NCI-H510A (cell line): ENCODE measurements at places on chromosomes 6 and 20.

- no peak for DNase-seq
These were observed 209.8 kb downstream of the BMP7 start for GRCh38 chr20:57056651-57057050.

DNA sequence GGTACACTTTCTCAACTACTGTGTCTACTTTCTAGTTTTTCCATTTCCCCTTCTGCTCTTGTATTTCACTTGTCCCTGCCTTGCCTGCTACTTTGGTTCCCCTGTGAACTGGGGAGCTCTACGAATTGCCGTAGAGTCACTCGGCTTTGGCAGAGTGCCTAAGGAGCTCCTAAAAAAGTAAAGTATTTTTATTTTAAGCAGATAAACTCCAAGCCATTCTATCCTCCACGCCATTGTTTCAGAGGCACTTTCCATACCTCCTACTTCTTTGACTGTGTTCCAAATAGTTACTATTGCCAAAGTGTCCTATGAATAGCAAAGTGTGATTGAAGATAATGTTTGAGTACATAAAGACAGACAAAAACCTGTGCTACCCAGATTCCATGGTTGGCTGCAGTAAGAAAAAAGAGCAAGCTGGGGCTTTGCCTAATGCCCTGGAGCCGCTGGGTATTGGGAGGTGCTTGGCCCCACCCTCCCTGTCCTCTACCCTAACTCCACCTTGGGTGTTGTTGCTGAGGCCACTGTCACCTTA lies 5.1 kb upstream of the MBOAT1 start:
- no peak for DNase-seq

- no peak for DNase-seq
These were observed 36.3 kb upstream of the NRSN1 start for GRCh38 chr6:24089736-24090135.

GRCh38 chr6:163844761-163845160 lies 430.2 kb downstream of the QKI start:
- DNase-seq: no peak

DNA sequence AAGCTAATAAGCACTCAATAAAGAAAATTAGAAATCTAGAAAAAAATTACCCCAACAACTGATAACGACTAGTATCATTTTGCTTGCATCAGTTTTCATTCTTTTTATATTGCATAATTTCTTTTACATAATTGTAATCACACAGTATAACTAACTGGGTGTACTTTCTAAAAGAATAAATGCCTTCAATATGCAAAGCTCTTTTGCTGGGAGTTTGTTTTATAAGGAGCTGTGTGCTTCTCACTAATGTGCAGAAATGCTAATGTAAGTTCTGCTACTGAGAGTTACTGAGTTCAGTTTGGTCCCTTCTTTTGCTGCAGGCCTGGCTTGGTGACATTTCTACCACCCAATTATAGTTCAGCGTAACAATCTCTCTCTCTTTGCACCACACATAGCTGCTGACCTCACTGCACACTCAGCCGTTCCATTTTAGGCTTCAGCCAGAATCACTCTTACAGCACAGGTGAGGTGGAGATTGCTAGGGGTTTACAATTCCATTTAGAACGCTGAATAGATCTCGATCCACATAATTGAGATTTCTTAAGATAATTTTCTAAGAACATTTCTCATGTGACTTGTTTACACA lies 20.9 kb upstream of the KLHL31 start:
- DNase-seq: no peak

DNA sequence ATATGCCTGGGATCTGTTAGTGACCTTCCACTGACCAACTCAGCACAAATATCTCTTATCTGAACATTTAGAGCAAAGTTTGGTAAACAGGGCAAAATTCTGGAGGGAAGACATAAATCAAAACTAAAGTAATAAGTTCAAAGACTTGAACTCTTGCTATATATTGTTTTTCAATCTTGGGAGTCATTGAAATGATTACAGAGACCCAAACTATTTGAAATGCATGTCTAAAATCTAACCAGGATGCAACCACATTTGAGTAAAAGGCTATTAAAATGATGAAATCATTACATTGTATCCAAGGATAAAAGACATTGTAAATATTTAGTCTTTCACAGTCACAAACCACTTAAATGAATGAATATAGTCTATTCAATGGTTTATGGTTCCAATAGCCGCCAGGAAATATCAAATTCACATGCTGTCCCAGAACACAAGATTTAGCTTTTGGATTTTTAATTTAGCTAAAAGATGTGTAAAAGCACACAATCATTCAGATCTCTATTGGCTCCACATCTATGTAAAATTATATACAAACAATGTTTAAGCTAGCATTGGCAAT lies 256.6 kb upstream of the EPHA7 start:
- no peak for DNase-seq

GRCh38 chr6:133697185-133697584 lies 191.7 kb upstream of the TCF21 start:
- no peak for DNase-seq

GRCh38 chr6:139392794-139393193 lies 18.3 kb upstream of the CITED2 start:
- DNase-seq: no peak

GRCh38 chr20:32595143-32595542 lies 10.0 kb upstream of the NOL4L start:
- DNase-seq: no peak

DNA sequence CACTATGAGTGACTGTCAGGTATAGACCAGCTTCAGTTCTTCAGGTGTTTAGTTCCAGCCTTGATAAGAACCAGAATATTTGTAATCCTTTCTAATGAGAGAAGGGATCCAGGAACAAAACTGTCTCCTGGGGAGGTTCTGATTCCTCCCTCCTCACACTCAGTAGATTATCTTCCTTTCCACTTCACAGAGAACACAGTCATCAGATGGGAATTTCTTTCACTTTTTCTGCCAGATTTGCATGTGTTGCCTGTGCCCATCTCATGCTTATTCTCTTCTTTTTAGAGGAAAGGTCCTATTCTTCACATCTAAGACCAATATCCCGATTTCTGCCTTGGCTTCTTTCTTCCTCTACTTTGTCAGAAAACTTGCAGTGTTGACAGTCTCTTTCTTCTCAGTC lies 50.8 kb downstream of the CD109 start:
- DNase-seq: no peak

DNA sequence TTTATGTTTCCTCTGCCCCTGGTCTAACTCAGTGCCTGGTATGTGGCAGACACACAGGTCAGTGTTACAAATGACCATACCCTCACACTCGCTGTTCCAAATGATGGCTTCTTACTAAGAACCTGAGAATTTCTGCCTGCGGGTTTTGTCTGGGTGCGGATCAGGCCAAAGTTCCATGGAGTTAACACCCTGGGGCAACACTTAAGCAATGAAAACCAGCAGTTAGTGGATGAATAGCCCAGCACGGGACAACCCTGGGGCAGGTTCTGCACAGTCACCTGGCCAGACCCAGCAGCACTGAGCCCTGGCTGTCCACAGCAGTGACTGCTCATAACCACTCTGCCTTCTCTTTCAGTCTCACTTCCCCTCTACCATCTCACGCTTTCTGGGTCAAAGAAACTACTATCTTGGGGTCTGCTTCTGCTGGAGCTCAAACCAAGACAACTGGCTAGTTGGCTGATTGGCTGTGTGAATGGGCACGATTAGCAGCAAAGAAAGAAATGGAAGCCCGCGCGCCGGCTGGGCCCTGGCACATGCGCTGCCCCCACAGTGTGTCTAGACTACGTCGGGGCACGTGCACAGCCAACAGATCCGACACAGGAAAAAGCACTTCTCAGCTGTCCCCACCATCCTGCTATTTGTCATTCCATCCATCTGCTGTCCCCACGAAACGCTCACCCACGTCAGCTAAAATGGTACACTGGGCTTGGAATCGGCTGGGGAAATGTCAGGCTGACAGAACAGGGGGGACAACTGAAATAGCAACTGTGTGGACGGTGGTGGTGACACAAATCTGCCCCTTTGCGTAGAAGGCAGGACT lies 36.6 kb downstream of the MGME1 start:
- no peak for DNase-seq

GRCh38 chr20:14953736-14954135 lies 616.3 kb upstream of the FLRT3 start:
- no peak for DNase-seq

DNA sequence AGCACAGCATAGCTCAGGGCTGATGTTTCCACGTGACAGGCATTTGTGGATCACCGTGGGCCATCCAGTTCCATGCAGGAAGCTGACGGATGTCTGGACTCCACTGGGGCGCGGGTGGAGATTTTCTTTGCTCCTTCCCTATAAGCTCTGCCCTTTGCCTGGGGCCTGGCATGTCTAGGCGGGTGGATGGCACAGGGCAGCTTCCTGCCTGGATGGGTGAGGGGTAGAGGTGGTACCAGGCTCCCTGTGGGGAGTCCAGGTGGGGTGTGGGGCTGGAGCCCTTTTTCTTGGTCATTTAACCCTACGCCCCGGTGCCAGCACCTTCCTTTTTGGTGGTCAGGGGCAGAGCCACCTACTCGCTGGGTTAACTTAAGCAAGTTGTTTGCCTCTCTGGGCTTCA lies 10.4 kb downstream of the FAM110A start:
- DNase-seq: no peak

DNA sequence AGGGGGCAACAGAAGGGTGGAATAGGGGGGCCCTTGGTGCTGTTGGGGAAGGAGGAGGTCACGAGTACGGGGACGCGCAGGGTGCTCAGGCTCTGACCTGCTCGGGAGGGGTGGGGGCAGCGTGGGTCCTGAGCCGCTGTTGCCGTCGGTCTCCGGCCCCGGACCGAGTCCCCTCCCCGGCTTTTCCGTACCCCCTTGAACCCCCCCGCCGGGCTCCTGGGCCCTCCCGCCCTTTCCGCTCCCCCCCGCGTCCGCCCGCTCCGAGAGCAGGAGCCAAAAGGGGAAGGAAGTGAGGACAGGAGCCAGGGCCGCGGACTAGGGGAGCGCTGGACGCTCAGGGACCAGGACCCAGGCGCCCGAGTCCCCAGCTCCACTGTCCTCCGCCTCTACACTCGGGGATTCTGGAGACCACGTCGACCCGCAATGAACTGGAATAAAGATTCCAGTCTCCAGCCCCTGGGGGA lies at the start of gene RGL2:
Gene RGL2 (minus strand): TSS at position 170 of the 464 bp plus-strand sequence. CDS start 332 bp downstream, outside the sequence.
- peak; percentile 56 for DNase-seq

DNA sequence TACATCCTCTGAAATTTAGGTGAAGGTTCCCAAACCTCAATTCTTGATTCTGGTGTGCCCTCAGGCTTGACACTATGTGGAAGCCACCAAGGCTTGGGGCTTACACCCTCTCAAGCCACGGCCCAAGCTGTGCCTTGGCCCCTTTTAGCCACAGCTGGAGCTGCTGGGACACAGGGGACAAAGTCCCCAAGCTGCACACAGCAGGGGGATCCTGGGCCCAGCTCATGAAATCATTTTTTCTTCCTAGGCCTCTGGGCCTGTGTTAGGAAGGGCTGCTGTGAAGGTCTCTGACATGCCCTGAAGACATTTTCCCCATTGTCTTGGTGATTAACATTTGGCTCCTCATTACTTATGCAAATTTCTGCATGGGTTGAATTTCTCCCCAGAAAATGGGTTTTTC lies 37.3 kb upstream of the BACH2 start:
- DNase-seq: no peak

- no peak for DNase-seq
These were observed 30.8 kb downstream of the FBXO5 start for GRCh38 chr6:152952045-152952444.

DNA sequence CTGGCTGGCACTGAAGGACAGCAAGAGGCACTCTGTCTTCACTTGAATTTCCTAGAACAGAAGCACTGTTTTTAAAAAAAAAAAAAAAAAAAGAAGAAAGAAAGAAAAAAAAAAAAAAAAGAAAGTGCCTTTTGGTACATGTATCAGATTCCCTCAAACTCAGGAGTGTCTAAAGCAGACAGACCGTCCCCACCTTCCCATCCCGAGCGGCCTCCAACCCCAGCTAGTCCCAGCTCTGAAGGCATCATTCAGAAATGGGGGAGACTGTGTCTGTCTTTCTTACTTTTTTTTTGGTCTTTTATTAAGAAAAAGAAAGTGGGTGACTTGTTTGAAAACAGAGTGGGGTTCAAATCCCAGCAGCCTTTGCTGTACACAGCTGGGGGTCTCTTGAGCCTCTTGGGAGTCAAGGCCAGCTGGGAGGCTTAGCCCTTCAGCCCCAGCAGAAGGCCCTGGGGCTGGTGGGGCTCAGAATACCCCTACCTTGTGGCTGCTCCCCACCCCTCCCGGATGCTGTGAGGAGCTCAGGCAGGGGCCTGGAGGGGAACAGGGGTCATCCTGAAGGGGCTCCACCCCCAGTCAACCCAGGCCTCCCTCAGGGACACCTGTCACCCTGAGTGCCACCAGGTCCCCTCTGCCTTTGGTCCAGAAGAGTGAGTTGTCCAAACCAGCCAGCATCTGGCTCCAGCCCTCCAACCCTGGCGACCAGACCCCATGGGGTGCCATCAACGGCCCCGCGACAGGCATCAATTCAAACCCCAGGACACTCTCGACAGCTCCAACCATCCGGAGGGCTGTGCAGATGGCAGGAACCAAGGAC lies 128.3 kb downstream of the TAF4 start:
- DNase-seq: no peak

DNA sequence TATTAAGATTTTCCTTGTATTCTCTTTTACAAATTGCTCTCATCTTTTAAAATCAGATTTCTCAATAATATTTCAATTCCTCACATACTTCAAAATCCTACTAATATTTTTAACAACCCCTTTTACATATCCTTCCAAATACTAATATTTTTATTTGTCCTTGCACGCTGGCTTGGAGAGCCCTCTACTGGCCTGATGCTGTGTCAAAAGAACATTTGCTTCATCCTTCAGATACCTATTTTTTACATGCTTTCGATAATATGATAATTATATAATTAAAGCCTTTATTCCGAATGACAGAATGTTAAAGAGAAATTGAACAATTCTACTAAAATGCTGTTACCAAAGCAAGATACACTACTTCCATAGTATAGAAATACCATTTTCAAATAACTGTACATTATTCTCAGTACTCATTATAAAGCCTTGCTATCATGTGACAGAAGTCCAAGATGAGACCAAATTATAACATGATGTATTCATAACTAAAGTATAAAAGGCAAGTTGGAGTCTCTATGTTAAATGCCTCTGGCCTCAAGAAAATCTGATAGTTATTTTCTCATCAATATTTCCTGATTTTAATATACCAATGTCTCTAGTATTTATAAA lies 39.0 kb upstream of the PLN start:
- no peak for DNase-seq

DNA sequence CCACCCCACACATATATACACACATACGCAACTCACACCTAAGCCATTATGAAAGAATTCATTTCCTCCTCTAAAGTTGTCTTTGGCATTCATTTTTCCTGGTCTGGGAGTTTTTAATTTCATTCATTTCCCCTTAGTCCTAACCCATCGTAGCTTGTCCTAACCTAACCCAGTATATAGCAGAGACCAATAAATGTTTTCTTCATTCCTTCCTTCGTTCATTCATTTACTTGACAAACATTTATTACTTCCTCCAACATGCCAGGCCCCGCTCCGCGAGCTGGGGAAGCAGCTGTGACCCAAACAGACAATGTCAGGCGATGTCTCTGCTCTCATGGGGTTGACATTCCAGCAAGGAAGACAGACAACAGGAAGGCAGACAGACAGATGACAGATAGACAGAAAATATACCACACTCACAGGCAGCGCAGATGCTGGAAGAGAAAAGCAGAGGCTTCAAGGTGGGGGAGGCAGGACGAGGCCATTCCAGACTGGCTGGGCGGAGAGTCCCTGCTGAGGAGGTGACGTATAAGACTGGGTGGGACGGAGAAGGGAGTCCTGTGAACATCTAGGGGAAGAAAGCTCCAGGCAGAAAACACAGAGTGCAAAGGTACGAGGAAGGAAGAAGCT lies 33.7 kb upstream of the SIRPA start:
- DNase-seq: no peak

- no peak for DNase-seq
These were observed 37.7 kb downstream of the FRK start for GRCh38 chr6:116022841-116023445.

- no peak for DNase-seq
These were observed 70.9 kb downstream of the IBTK start for GRCh38 chr6:82176616-82177015.
